Left colon (tissue), 2 donors: ENCODE measurements at places on chromosomes 1 and 21. TPM values are rescaled to one million over a fixed set of nuclear protein-coding genes. Genes with fewer than 3 reads are reported as not detected.

The UHMK1 gene
- total RNA-seq, result 51.3 TPM

The KRTAP11-1 gene
- total RNA-seq, result not detected

The RNF223 gene
- 5.3 TPM for total RNA-seq

The SF3B4 gene
- 51.4 TPM for total RNA-seq

The KRTAP13-2 gene
- 1.9 TPM for total RNA-seq

The OR2M3 gene
- not detected for total RNA-seq

The DMBX1 gene
- not detected for total RNA-seq

The PALMD gene
- 2.7 TPM for total RNA-seq

The REN gene
- total RNA-seq, result 0.18 TPM

The RORC gene
- total RNA-seq, result 18.3 TPM

- no peak for DNase-seq
These were observed 46.6 kb upstream of the RGS2 start for GRCh38 chr1:192762265-192762664.

DNA sequence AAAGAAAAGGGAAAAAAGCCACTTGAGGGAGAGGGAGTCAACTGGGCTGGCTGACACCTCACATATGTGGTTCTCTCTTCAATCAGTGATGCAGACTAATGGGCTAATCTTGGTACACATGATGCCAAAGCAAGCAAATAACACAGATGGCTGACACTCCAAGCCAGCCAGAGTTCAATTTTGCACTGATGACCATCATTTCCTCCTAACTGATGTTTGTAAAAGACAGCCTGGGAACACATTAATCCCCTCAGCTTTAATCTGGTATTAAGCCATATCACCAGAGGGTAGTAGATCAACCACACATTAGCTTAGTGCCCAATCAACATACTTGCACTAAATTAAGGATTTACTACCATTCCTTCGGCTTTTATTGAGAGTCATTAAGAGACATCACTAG, 2.8 kb downstream of the VPS72 start:
- DNase-seq, result no peak

DNA sequence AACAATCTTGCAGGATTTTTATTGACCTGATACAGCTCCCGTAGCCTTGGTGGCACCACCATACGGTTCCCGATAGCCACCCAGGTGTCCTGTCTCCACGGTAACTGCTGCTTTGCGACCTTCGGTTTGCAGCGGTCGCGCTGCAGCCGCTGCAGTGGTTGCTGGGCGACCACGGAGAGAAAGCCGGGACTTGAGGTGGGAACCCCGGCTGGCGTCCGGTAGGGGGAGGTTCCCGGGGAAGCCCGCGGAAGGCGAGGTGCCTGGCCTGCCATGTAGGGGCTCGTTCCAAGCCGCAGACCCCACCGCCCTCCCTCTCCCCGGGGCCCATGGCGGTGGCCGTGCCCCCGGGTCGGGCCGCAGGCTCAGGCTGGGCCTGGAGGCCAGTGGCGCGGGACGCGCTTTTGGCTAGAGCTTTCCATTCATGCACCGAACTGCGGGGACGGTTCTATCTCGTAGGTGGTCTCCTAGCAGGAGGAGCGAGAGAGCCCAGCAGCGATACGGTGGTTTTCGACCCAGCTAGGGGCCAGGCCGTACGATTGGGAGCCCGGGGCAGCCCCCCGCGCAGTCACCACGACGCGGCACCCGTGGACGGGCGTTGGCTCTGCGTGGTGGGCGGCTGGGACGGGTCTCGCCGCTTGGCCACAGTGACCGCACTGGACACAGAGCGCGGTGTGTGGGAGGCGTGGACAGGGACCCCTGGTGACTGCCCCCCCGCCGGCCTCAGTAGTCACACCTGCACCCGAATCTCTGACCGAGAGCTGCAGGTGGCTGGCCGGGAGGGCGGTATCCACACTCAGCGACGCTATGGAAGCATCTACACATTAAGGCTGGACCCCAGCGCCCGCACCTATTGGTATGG, at the start of gene KLHDC9:
TSS of gene KLHDC9 (plus strand) at position 152 of the 859 bp plus-strand sequence. CDS start at position 327, 175 bp downstream.
- DNase-seq, result peak; percentile 95

DNA sequence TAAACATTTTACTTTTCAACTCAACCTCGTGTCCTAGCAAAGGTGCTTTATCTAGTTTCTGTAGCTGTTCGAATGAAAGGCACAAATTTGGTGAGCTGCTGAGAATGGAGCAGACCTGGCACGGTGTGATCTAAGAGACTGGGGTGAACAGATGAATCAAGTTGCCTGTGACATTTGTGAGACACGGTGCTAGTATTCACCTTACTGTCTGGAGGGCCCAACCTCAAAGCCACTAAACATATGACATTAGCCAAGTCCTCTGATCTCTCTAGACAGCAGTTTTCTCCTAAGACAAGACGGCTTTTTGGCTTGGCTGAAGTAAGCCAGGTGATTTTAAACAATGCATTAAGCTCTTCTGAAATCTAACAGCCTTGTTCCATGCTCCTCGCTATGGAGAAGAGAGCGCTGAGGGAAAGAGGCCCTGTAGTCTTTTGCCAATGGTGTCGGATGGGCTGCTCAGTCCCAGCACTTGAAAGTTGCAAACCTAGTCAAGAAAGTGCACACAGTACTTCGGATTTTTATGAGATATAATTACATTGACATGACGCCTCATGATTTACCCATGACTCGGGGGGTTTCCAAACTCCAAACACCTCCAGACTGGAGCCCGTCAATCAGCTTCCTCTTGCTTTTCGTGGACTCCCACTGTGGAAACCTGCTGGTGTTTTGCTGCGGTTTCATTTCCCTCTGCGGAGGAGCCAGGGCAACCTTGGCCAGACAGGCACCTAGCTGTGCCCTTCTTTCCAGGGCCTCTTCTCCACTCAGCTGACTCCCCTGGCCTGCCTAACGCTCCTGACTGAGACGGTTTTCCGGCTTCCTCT, 794 bp upstream of the TOR3A start:
- DNase-seq, result no peak

GRCh38 chr1:35079003-35079930, at the start of gene ZMYM1:
TSS of gene ZMYM1 (plus strand) at chr1:35079385. CDS start at chr1:35093988, 14,603 bp downstream.
- DNase-seq, result peak; percentile 93

- DNase-seq, result no peak
These were observed 1.8 kb downstream of the CHRM3 start for GRCh38 chr1:239388159-239388485.

DNA sequence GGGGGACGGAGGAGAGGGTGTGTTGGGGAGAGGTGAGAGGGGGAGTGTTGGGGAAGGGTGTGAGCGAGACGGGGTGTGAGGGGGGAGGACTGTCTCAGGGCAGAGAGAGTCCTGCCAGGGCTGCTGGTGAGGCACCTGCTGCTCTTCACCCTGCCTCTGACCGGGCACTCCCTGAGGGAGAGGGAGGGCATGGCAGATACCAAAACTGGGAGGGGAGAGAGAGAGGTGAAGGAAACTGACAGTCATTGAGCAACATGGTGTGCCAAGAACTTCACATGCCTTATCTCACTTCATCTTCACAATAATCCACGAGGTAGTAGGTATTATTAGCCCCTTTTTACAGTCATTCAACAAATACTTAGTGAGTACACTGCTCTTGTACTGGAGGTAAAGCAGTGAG, 61.3 kb upstream of the ARTN start:
- DNase-seq, result no peak

DNA sequence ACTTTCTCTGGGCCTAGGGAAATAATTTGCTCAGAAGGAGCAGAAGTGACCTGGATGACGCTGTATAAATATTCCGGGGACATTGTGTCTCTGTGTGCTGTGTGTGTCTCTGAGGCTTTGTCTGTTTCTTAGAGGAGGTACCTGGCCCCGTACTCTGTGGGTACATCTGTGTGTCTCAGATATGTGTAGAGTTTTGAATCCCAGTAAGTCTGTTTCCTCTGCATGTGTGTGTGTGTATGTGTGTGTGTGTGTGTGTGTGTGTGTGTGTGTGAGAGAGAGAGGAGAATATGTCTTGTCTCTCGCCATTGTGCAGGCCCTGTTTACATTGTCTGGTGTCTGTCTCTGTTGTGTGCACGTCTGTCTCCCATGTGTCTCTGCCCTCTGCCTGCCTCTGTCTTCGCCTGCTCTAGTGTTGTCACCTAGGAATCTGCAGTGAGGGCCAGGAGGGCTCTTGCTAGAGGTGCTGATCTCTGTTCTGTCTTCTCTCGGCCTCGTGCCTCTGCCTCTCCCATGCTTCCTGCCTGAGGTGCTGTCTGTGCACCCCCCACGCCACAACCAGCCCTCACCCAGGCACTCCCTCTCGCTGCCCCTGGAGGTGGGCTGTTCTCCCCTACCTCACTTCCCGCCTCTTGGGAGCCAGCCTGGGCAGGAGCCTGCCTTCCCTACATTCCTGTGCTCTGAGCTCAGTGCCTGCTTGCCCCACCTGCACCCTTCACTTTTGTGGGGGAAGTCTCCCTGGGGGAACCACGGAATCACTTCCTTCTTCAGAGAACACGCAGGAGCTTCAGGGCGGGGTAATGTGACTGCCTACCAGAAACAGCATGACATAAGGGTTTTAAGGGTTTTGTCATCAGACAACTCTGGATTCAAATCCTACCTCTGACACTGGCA, 5.9 kb downstream of the MAP7D1 start:
- no peak for DNase-seq

- no peak for DNase-seq
These were observed 54.9 kb downstream of the RGL1 start for GRCh38 chr1:183859831-183860230.

DNA sequence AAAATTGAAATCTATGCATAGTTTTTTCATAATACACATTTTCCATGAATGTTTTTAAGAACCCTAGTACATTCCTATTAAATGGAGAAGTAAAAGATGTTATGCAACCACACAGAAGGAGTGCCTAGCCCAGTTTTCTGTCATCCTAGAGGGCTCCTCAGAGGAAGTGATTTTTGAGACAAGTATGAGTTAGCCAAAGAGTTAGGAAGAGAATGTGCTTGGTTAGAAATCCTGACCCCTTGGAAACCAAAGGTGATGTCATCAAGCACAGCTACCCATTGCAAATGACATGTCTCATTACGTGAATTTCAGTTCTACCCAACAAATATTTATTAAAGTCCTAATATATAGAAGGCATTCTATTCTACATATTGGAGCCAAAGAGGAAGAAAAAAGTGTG, 88.9 kb upstream of the TNFSF4 start:
- no peak for DNase-seq

DNA sequence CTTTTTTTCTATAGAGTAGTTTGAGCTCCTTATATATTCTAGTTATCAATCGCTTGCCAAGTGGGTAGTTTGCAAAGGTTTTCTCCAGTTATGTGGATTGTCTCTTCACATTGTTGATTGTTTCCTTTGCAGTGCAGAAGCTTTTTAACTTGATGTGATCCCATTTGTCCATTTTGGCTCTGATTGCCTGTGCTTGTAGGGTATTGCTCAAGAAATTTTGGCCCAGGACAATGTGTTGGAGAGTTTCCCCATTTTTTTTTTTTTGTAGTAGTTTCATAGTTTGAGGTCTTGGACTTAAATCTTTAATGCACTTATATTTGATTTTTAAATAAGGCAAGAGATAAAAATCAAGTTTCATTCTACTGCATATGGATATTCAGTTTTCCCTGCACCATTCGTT, 774.8 kb upstream of the ADAMTS5 start:
- DNase-seq, result no peak

DNA sequence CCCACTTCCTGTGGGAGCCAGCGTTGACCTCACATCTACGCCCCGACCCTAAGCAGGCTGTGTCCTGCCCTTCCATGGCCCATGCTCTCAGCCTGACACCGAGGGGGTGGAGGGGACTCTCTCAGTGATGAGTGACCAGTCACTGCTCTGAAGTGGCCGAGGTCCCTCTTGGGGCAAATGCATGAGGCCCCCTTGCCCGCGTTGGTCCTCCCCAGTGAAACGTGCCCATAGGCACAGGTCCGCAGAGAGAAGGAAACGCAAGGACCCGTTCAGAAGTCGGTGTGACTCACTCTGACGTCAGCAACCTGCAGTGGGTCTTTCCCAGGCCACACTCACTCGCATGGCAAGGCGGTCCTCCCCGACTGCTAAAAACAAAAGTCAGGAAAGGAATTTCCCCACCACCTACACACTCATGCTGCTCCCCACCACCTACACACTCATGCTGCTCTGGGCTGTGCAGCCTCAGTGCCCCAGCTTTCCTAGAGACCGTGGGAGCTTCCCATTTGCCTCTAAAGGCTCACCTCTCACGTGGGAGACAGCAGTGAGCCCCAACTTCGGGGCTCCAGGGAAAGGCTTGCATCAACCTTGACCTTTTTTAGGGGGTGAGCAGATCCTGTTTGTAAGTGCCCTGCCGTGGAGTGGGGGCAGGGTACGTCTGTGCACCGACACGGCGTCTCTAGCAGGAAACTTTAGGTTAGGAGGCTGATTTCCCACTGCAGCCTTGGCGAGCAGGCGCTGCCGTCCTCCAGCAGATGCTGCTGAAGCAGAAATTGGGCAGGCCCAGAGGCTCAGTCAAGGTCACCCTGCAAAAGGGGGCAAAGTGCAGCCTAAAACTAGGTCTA, 11.4 kb downstream of the UBASH3A start:
- DNase-seq, result peak; percentile 35

- peak; percentile 83 for DNase-seq
These were observed 991 bp downstream of the SELENBP1 start for GRCh38 chr1:151371370-151372057.

DNA sequence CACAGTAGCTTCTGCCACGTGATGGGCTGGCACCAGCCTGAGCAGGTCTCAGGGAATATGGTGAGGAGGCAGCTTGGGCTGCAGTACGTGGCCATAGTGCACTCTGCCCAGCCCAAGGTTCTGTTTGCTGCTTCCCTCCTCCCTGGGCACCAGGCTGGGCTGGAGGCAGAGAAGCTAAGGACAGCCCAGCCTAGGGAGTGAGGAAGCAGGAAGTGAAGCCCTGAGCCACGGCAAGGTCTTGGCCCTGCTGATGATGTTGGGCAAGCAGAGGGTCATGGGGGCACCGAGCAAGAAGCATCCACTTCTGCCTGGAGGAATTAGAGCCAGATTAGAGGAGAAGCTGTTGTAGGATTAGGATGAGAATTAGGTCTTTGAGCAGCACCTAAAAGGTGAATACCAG, 326.7 kb upstream of the VAMP3 start:
- no peak for DNase-seq

DNA sequence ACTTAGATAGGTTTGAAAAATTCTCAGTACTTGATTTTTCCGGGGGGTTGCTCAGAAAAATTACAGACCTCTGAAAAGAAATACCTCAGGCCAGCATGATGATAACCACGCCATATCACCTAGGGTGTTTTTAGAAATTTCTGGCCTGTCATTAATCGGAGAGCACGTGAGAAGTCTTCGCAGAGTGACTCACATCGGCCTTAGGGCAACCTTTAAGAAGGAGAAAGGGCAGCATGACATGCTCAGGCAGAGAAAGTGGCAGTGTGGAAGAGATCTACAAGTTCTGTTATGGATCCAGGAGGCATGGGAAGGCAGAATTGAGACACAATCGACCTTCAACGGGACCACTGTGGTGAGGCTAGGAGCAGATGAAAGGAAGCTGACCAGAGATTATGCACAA, 506.3 kb downstream of the LMO4 start:
- no peak for DNase-seq

DNA sequence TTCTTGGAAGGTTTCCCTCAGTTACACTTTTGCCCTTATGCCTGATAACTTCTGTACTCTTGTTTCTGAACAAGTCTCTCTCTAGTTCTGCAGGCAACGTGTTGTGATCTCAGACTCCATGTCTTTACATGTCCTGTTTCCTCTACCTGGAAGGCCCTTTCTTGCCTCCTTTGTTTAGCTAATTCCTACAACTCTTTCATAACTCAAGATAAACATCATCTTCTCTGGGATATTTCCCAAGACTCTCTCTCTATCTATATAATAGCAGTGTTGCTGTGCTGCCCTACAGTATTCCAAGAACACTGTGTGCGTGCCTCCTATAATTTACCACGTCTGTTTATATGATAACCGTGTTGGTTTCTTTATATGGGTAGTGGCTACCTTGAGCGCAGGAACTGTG, 47.8 kb downstream of the CHRM3 start:
- no peak for DNase-seq

- DNase-seq, result no peak
These were observed 1.4 kb upstream of the TNR start for GRCh38 chr1:175744833-175745232.

GRCh38 chr1:12625276-12625675, 7.3 kb upstream of the DHRS3 start:
- no peak for DNase-seq
